ENCODE measurements at places on chromosomes 7 and 10.

DNA sequence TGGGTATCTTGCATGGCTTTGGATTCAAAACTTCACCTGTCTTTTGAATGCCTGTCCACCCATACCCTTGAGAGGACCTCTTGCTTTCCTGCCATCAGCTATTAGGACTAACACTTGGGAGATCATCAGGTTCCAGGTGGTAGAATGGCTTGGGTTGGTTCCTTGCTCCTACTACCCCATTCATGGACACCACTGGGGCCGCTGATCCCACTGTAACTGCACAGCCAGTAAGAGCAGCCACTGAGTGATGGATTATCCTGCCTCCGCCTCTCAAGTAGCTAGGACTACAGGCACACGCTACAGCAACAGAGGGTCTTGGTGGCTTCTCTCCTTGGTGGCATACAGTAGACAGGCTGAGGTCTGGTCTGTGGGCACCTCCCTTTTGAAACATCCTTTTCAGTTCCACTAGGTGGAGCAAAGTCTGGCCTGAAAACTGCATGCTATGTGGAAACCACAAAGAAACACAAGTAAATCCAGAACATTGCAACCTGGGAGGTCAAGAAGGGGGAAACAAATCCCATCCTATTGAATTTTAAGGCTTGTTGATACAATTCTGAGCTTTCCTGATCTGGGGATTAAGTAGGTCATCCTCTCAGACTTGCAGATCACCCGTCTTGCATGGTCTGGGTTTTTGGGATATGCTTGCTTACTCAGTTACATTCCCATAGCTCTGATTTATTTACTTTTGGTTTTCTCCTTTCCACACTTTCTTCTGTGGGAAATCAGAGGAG, 9.4 kb downstream of the WBP1L start:
- peak; percentile 46 for DNase-seq

GRCh38 chr7:66518151-66518691, 110.5 kb upstream of the KCTD7 start:
- no peak for DNase-seq

DNA sequence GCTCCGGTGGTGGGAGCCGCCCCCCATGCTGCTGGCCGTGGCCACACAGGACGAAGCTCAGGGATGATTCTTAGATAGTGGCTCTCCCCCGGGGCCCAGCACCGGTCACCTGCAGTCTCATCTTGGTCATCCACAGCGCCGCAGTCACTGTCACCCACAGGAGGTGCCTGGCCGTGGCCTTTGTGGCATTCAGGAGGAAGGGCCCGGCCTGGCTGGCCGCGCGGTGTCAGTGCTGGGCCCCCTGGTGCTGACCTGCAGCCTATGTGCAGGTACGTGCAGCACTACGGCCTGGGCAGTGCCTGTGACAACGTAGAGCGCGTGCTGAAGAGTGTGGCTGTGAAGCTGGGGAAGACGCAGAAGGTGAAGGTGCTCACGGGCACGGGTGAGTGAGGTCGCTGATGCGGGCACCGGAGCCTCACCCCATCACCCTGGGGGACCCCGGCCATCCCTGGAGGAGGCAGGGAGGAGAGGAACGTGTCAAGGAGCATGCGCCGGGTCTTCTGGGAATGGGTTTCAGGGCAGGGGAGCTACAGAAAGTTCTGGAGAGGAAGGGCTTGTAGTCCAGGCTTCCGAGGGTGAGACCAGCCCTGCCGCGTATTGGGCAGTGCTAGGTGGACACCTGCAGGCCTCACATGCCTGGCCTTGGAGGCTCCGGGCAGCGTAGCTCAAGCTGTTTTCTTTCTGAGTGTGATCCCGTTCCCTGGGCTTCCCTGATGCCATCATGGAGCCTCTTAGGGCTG, 5.0 kb downstream of the SPRN start:
- no peak for DNase-seq

GRCh38 chr10:124313374-124313773, 105.3 kb downstream of the OAT start:
- no peak for DNase-seq

DNA sequence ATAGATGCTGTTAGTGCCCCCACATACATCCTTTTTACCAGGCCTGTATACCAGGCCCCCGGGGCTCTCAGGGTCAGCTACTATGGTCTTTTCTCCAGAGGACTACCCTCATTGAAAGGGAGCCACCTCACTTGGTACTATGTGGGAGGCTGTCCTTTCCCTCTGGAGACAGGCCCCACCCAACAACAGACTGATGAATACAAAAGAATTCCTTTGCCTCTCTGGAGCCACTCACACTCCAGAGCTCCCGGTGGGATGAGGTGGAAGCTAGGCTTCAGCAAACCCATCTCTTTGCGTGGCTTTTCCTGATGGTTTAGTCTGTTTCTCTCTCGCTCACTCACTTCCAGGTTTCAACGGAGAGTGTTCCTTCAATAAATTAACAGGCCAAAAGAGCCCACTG, 30.3 kb downstream of the ANKMY2 start:
- no peak for DNase-seq

DNA sequence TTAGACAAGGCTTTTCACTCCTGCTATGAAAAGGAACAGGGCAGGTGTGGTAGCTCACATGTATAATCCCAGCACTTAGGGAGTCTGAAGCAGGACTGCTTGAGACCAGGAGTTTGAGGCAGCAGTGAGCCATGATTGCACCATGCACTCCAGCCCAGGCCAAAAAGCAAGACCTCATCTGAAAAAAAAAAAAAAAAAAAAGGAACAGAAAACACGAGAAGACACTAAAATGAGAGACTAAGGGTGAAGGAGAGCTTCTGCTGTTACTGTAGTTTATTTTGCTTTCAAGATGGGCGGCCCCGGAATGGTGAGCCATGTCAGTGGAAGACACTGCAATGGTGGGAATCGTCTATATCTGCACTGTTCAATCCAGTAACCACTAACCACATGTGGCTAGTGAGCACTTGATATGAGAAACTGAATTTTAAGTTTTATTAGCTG, 9.9 kb downstream of the PIP4K2A start:
- no peak for DNase-seq

GRCh38 chr7:150381785-150382122, 2.6 kb downstream of the ZNF775 start:
- no peak for DNase-seq

DNA sequence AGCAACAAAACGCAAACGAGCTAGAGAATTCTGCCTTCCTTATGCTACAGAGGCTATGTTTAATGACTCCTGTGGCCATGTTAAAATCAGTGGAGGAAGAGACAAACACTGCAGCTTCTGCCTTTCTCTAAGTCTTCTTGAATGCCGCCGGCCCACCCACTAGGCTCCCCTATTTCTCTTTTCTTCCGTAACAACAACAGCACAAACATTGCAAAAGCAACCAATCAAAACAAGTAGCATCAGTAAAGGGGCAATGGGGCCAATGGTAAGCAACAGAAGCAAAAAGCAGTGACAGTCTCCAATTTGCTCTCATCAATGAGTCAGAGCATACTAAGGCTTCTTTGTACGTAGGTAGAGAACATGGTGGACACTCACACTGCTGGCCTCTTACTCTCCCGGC, 26.8 kb downstream of the DNAJC1 start:
- DNase-seq: no peak

DNA sequence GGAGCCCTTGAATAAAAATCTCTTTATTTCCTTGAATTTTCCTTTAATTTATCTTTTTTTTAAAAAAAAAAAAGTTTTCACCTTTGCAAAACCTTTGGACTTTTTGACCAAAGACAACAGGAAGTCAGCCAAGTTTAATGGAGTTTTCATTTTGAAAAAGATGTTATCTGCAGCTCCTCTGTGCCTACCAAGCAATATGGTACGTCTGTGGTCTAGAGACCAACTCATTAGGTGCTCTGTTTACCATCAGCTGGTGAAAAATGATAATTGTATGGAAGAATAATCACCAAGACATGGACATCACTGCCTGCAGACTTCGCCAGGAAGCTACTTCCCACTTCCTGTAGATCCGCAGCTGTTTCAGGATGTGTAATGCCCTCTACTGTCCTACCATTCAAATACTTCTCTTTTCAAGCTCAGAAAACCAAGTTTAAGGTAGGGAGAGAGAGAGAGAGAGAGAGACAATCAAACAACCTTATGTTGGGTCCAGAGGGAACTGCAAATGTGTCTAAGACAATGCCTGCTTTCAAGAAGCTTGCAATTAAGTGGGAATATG, 18.7 kb downstream of the PLXNA4 start:
- DNase-seq: peak; percentile 3

DNA sequence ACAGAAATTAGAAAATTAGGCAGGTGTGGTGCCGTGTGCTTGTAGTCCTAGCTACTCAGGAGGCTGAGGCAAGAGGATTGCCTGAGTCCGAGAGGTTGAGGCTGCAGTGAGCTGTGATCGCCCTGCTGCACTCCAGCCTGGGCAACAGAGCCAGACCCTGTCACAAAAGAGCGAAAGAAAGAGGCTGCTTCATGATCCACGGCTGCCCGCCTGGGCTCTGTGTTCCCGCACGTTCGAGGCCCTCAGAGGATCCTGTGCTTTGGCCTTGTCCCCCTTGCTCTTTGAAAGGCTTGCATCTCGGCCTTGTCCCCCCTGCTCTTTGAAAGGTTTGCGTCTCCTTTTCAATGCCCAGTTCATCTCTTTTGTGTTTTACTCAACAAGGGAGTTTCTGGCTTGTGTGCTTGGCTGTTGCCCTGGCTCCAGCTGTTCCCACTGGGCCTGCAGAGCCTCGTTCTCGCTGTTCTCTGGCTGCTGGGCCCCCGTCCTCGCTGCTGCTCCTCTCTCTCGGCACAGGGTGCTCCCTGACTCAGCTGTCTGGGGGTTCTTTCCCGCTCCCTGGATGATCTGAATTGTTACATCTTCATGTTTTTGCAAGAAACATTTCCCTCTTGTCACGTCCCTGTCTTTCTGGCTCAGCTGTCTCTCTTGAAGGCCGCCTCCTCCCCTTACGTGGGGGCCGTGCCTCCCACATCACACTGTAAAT, 45.1 kb upstream of the INPP5A start:
- DNase-seq: no peak

DNA sequence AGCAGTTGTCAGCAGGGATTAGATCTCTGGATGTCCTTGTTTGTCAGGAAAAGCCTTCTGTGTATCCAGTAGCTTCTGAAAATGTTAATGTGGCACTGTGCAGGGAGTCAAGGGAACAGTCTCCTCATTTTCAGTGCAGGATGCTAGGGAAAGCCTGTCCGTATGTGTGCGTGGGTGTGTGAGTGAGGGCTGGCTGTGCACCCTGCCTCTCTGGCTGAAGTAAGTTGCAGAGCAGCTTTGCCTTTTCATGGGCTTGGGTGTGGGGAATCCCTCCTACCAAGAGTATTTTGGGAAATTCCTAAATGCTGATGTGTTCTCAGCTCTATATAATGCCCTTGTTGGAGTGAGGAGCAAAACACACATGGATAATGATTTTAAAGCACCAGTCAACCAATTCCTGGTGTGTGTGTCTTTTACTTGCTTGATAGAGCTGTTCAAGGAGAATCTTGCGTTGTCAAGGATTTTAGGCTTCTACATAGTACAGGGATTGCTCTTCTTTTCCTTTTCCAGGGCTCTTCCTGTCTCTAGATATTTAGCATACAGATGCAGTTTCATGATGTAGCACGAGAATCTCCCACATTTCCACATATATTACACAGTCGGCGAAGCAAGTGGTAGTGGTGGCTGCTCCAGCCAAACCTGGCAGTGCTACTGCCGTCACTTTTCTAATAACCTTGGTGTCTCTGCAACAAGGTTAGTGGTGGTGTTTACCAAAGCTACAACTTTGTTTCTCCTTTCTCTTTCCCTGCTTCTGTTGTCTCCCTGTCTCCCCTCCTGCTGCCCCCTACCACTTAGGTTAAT, 92.8 kb downstream of the MCU start:
- no peak for DNase-seq

DNA sequence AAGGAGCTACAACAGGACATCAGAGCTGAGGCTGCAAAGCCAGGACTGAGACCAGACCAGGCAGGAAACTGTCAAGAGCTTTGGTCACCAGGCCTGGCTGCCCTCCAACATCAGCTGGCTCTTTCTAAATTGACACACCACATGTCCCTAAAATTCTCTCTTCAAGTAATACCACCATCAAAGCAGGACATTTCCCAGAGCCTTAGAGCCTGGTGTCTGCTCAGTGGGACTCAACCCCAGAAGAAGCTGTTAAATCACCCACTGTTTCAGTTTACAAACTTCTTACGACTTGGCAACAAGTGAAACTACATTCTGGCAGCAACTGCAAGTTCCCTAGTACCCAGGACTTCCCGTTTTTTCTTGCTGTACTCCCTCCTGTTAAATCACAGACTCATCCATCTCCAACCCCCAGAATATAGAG, 3.8 kb upstream of the IL6 start:
- DNase-seq: peak; percentile 78

DNA sequence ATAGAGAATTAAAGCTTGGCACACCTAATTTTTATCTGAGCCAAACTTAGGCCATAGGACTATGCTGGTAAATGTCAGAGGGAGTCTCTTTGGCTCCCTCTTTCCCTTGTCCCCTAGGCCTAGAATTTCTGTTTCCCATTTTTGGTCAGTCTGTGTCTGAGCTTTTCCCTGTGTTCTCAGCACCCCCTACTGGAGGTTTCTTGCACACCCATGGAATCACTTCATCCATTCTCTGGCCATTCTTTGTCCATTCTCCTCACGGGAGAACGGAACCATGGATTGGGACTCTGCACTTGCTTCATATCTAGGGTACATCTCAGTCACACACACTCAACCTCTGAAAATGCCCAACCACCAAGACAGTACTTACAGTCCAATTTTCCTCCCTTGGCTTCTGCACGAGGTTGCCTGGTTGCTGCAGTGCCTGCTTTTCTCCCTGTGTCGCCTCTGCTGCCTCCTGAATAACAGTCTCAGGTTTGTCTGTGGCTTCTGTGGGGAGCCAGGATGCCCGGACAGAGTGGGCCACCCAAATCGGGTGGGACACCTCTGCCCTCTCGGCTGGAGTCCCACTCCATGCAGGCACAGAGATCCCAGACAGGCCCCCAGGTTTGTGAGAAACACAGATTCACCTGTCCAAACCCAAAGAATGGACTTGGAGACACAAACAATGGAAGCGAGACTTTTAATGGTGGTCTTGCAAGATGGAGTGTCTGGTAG, 35.1 kb upstream of the DNAH11 start:
- DNase-seq: peak; percentile 10

DNA sequence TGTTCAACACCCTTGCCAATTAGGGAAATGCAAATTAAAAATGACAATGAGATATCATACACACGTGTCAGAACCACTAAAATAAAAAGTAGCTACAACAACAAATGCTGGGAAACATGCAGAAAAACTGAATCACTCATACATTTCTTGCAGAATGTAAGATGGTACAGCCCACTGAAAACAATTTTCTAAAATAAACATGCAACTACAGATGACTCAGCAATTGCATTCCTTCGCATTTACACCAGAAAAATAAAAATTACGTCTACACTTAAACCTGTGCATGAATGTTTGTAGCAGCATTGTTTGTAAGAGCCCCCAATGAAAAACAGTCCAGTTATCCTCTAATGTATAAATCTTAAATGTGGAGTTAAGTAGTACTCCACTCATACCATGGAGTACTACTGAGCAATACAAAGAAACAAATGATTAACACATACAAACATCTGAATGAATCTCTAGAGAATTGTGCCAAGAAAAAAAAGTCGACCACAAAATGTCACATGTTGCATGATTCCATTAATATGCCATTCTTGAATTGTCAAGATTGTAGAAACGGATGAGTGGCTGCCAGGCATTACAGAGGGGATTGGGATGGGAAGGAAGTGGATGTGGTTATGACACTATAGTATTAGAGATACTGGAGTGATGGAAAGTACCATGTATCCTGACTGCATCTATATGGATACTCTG, 134.6 kb upstream of the NPSR1 start:
- no peak for DNase-seq
